ENCODE measurements at places on chromosomes 5 and 9.

GRCh38 chr9:17135295-17136160 lies 688 bp downstream of the CNTLN start:
- DNase-seq, result no peak

DNA sequence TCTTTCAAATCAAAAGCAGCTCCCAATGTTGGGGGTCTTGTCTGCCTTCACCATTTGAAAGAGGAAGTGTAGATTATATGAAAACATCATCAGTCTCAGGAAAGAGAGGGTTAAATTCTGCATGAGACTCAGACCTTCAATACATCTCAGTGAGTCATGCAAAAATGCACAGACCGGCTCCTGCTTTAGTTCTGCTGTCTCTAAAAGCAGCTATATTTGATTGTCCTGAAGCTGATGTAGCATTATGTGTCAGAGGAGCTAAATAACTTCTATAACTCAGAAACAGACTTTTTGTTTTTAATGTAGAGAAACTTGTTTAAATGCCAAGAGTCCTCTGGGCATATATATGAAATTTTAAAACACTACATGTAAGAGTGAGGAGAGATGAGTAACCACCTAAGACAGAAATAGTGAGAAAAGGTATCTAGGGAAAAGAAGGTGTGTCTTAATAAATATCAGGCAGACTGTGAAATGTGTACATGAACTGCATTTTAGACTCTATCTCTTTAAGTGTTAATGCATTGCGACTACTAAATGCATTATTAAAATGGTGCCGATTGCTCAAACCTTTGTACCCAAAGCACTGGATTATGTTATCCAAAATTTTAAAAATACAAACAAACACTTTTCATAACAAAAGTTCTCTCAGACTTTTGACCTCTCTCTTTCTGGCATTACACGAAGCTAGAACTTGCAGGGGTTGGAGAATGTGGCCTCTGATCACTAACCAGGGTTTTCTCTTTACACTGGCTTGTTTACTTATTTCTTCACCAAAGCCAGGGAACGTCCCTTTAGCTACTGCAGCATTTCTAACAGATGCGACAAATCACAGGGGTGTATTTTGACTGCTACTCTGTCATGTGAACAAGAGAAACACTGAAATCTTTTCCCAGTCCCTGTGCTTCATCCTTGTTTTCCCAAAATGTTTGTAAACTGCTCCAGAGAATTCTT lies 302.3 kb downstream of the ARL15 start:
- DNase-seq, result no peak

- no peak for DNase-seq
These were observed 220.0 kb downstream of the GABBR2 start for GRCh38 chr9:98488571-98489312.

DNA sequence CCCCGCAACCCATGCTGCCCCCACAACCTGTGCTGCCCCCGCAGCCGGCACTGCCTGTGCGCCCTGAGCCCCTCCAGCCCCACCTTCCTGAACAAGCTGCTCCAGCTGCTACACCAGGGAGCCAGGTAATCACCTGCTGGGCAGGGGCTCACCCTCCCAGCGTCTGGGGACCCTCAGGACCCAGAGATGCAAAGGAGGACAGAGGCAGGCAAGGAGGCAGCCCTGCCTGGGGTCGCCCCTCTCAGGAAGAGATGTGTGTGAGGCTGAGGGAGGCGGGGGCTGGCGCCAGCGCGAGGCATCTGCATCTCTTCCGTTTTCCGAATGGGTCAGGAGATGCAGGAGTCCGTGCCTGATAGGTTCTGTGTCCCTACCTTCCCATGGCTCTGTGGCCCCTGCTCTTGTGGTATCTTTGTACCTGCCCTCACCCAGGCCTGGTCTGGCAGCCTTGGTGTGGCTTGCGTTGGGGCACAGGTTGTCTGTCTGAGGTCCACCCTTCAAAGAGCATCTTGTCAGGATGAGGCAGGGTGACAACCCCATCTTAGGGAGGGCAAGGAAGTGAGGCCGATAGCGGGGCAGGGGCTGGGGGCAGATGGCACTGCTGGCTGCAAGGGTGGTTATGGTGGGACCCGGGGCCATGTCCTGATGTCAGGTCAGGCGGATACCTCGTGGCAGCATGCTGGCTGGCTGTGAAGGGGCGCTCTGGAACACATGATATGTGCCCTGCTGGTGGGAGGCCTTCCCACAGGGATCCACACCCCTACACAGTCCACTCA lies 75.7 kb downstream of the WNK2 start:
- DNase-seq, result no peak

GRCh38 chr5:81242906-81243436 lies 9.8 kb downstream of the CKMT2 start:
- no peak for DNase-seq

DNA sequence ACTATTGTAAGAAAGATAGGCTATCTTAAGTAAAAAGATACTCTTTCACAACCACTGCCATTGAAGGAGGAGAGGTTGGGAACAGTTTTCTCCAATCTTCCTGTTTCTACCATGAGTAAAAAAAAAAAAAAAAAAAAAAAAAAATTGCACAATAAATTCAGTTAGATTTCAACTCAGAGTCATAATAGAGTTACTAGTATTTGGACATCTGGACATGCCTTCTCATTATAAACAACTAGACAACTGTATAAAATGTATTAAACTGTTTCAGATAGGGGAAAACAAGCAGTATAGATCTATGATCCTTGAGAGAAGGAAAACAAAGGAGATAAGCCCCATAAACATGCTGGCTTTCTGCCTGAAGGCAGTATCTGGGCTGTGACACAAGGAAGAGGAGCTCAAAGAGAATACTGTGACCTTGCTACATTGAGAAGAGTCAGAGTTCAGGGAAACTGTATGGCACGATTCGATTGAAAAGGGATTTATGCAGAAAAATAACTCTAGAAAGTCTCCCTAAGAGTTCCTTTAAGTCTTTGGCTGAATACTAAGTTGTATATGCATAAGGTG lies 249.2 kb upstream of the POU5F2 start:
- DNase-seq, result no peak

DNA sequence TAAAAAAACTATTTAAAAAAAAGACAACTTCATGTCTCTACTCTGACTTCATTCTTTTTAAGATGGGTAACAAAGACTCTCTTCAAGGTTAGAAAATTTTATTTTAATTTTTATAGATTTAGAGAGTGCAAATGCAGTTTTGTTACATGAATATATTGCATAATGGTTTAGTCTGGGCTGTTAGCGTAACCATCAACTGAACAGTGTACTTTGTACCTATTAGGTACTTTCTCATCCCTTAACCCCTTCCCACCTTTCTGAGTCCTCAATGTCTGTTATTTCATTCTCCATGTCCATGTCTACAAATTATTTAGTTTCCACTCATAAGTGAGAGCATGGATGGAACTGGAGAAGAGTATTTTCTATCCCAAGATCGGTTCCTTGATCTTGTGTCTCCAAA lies 16.8 kb downstream of the TLR4 start:
- DNase-seq, result no peak
